ENCODE measurements at places on chromosomes 7 and 10.

GRCh38 chr7:20796500-20796899, 9.8 kb upstream of the SP8 start:
- no peak for DNase-seq

DNA sequence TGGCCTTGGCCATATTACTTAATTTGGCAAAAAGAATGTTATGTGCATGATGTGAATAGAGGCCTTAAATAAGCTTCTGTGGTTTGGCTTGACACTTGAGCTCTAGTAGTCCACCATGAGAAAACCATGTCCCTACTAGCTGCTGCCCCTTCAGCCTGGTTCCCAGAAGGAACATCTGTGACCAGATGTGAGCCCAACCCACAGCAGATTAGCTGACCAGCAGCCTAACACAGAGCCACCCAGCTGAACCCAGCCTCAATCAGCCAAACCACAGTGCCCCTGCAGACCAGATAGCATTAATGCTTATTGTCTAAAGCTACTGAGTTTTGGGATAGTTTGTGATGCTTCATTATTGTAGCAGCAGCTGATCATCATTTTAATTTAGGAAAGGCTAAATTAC, 16.6 kb downstream of the JAZF1 start:
- no peak for DNase-seq

DNA sequence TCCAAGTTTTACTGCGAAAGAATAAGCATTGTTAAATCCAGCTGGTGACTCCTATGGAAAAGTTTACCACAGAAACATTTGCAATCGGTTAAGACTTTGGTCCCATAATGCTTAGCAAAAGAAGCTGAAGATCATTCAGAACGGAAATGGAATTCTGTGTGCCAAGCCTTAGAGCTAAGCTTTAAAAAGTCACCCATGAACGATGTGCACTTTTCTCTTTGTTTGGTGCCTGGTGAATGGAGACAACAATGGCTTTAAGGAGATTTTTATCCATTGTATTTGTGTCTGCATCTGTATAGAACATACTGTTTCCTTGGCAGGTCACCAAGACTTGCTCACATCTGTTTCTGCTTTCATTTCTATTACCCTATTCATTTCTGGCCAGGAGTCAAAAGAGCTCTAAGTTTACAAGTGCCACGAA, 26.3 kb upstream of the COL1A2 start:
- DNase-seq, result peak; percentile 31

DNA sequence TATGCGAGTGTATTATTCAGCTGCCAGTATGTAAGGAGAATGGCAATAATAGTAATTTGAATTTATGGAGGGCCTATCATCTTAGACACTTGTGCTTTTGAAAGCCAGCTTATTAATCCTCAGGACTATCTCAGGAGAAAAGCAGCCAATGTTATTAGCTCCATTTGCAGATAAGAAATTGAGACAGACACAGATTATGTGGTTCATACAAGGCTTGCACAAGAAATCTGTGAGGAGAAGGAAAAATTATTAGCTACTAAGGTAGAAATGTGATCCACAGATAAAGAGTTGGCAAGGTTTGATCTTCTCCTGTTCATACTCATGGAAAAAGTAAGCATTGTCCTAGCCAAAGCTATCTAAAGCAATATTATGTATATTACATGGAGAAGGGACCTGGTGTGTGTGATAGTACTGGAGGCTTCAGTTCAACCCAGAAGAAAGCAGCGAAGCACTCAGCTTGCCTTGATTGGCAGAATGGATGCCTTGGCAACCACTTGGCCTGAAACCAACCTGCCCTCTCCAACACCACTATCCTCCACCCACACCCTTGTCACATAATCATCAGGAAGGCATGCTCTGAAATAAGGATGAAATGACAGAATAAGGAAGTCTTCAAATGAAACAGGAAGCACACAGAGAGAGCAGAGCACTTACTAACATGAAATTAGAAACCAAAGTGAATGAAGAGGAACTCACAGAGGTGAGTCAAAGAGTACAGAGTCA, 18.0 kb downstream of the MACC1 start:
- DNase-seq, result peak; percentile 49

DNA sequence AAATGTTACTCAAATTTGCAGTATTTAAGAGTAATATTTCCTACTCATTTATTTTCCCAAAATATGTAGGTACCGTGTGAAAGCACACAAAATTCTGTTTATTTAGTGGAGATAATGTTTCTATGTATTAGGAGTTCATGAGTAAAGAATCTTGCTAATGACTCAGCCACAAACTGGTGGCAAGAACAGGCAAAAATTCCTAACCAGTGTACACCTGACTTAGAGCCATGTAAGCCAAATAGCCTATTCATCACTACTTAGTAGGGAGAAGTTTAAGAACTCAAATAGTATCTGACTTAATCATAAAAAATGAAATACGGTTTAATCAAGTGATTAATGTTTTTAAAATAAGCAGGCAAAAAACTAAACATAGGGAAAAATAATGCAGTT, 169.0 kb downstream of the SRPK2 start:
- no peak for DNase-seq
